ENCODE measurements at places on chromosomes 1 and 21. TPM values are rescaled to one million over a fixed set of nuclear protein-coding genes. Genes with fewer than 3 reads are reported as not detected.

Gene ZNF695
- total RNA-seq: 2.7 TPM

Gene HMGCS2
- not detected for total RNA-seq

Gene NFIA
- total RNA-seq: 4.3 TPM

Gene CNIH3
- 0.55 TPM for total RNA-seq

Gene KCNJ10
- not detected for total RNA-seq

Gene NBPF4
- total RNA-seq: 0.05 TPM

Gene FMO2
- not detected for total RNA-seq

Gene ARMH1
- 0.54 TPM for total RNA-seq

Gene GUCA2B
- total RNA-seq: not detected

Gene CR1
- total RNA-seq: not detected

Gene FBXO2
- 8.4 TPM for total RNA-seq

Gene PTGFRN
- total RNA-seq: 15.7 TPM

Gene PDZK1IP1
- 9.4 TPM for total RNA-seq

Gene ICOSLG
- 3.9 TPM for total RNA-seq

Gene TTC24
- not detected for total RNA-seq

Gene FMO4
- total RNA-seq: 0.45 TPM

Gene POFUT2
- 21.4 TPM for total RNA-seq

Gene SPRR2A
- total RNA-seq: not detected

Gene CLDN17
- not detected for total RNA-seq

Gene BATF3
- 37.7 TPM for total RNA-seq

Gene S100A4
- total RNA-seq: 2,055 TPM

Gene PHACTR4
- total RNA-seq: 26.0 TPM

Gene SPRR3
- not detected for total RNA-seq

Gene RSPO1
- total RNA-seq: 0.12 TPM

Gene C1orf141
- total RNA-seq: not detected

Gene ANXA9
- 1.00 TPM for total RNA-seq

Gene RNF207
- 14.4 TPM for total RNA-seq

Gene MASP2
- 0.31 TPM for total RNA-seq

Gene SLC9C2
- total RNA-seq: not detected

Gene ENSA
- total RNA-seq: 131 TPM

Gene RHCE
- total RNA-seq: 0.09 TPM

Gene DIRAS3
- 1.0 TPM for total RNA-seq

Gene CLCNKB
- total RNA-seq: 0.10 TPM

Gene FMO1
- total RNA-seq: not detected

Gene HSPB7
- 0.11 TPM for total RNA-seq

Gene KRTAP20-2
- total RNA-seq: not detected

Gene WNT3A
- not detected for total RNA-seq

All from A549 treated with GW870086 at 1 μM for 4 hours (cell line).